Stimulated activated CD8-positive, alpha-beta memory T cell treated with anti-CD3 and anti-CD28 coated beads, Interleukin-4, amount 100 ng/mL, for 24 hours (primary cell): ENCODE measurements at places on chromosomes 11 and 22.
A peak's percentile ranks its signal among the peaks of the same experiment; 100 is the strongest.

DNA sequence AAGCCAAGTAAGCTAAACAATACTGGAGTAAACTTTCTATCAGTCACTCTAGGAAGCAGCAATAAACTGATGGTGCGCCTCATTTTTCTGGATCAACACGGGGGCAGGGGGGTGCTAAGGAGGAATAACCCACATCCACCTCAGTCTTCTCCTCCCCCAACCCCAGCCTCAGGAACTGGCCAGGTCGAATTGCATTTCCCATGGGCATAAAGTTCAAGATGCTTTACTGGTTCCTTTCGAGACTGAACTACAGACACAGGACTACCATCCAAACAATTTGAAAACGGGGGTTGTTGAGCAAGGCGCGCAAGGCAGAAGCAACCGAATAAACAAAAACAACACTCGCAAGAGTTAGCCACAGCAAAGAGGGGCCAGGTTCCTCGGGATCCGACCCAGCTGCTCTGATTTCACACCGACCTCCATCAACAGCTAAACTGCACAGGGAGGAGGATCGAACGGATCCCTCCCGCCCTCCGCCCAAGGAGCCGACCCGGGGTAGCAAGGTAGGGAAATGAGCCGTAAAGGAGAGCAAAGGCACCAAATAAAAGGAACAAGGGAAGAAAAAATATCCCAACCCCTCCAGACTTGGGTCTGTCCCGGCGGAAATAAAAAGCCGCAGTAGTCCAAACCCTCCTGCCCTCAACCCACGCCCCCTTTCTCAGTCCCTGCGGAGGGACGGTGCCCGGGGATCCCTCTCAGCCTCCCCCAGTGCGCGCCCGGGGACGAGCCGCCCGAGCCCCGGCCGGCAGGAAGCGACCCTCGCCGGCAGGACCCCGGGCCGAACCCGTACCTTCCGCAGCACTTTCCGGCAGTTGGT lies 801 bp downstream of the SESN3 start:
- no peak for DNase-seq

- no peak for DNase-seq
Measured at GRCh38 chr11:96199563-96200025, 143.4 kb downstream of the MAML2 start.

DNA sequence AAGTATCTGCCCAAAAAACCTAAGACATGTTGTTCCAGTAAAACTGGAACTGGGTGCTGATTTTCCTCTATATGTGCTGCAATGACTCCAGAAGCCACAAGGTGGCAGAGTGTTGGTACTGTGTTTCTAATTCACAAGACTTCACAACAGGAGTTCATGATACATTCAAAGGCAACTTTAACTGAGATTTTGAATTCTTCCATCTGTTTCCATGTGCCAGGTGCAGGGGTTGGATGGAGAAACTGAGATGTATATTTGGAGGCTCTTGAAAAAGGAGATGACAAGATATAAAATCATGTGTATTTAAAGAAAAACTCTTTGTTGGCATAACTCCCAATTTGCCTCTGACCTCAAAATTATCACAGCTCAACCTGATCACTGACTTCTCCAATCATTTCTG lies 1098.6 kb upstream of the CCDC90B start:
- DNase-seq = no peak

- no peak for DNase-seq
Measured at GRCh38 chr11:98657711-98658110, 363.0 kb upstream of the CNTN5 start.

- no peak for DNase-seq
Measured at GRCh38 chr11:29293825-29294224, 723.0 kb downstream of the KCNA4 start.

- DNase-seq = no peak
Measured at GRCh38 chr22:36787204-36787988, 11.5 kb upstream of the IFT27 start.

GRCh38 chr11:32571039-32571438 lies 12.6 kb upstream of the EIF3M start:
- DNase-seq = no peak

DNA sequence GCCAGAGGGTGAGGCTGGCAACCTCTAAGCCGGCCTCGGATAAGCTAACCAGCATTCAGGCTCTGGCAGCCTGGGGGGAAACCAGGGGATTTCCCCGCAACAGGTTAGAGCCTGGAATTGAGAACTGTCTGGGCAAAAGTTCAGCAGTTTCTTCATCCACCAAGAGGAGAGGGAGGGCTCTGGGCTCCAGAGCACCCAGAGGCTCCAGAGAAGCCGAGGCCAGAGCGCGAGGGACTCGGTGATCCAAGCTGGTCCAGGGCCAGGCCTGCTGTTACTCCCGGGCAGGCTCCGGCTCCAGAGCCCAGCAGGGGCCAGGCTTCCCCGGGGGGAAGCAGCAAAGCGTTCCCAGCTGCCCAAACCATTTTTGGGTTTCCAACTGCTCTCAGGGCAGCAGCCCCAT lies 13.3 kb upstream of the SH3BP1 start:
- no peak for DNase-seq

DNA sequence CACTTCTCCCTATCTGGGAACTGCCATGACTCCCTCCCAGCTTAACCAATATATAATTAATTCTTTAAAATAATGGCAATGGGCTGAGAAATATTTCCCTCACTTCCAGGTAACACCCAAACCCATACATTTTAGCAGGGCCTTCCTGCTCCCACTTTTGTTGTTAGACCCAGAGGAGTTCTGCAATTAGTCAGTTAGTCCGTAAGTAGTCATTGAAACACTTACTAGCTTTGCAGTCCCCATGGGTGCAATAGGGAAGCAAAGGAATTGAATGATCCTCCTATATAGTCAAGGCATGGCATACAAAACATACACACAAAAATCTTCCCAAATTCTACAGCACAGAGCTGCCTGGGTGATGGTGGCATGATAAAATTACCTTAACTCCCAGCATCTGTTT lies 254.0 kb upstream of the TBCEL start:
- no peak for DNase-seq

DNA sequence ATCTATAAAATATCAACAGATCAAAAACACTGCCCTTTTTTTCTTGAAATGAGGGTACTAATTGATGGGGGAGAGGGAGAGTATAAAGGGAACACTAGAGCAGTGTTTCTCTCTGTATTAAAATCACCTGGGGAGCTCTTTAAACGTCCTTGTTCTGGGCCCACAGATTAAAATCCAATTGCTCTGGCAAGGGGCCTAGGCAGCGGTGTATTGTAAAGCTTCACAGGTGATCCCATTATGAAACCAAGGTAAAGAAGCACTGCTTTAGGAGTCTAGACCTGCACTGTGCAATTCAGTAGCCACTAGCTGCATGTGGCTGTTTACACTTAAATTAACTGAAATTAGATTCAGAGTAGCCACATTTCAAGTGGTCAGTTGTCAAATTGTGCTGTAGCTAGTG lies 3.0 kb downstream of the AQP11 start:
- no peak for DNase-seq

DNA sequence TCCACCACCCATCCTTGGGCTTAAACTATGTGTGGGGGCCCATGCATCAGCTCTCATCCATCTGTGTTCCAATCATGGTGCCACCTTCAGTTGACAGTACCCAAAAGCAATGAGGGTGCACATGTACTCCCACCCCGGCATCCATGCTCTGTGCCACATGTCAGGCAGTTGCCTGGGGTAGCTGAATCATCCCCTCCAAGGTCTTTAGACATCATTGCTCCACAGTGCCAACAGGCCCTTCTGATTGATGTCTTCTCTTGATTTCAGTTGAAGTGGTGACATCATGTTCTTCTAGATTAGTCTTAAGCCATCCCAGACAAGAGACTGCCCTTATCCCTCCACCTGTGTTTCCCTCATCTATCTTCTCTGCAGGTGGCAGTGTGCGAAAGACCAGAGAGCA lies 42.5 kb downstream of the TMPRSS5 start:
- no peak for DNase-seq

DNA sequence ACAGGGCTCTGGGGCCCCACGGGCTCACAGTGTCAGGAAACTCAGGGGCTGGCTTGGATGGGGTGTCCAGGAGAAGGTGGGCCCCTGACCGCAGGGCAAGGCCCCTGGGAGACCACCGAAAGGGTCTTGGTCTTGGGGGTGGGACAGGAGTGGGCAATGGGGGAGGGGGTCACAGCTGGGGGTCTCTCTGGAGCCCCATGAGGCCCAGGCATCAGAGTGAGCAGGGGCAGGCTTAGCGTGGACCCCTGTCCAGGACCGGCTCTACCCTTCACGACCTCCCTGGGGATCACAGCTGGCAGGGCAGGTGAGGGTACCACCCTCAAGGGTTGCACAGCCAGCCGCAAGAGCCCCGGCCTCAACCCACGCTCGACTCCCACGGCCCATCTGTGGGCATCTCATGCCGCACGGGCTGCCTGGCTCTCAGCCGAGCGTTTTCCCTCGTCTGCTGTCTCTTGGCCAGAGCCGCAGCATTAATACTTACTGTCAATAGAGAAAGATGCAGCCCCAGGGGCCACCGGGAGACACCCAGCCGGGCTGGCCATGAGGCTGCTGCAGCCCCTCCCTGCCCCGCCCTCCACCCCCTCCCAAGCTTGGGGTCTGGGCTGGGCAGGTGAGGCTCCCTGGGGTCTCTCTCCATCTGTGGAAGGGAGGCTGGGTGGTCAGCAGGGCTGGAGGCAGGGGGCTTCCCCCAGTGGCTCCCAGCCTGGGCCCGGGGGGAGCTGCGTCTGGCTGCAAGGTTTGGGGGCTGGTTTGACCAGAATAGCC lies 662 bp downstream of the MUC5B start:
- DNase-seq = no peak

DNA sequence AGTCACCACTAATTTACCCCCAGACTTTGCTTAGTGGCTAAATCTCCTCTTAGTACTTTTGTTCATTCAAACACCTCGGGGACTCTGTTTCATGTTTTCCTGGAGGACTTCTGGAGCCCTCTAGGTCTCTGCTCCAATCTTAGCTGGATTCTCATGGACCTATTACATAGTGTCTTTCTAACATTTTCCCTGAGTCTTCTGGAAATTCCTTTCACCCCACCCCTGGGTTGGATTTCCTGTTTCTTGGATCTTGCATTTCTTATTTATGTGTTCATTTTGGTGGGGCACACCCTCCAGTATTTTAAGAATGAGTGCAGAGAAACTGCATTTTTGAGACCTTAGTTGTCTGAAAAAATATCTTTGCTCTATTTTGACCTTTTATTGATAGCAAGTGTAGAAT lies 220.1 kb downstream of the BLID start:
- DNase-seq = no peak

- DNase-seq = no peak
Measured at GRCh38 chr11:12200991-12201985, 90.9 kb downstream of the MICAL2 start.

GRCh38 chr11:46944356-46945075 lies 8.0 kb downstream of the CSTPP1 start:
- DNase-seq = no peak

GRCh38 chr11:46238078-46238966 lies 39.1 kb upstream of the CREB3L1 start:
- DNase-seq = peak; percentile 47

GRCh38 chr11:680970-681369 lies 14.1 kb downstream of the DEAF1 start:
- peak; percentile 45 for DNase-seq

DNA sequence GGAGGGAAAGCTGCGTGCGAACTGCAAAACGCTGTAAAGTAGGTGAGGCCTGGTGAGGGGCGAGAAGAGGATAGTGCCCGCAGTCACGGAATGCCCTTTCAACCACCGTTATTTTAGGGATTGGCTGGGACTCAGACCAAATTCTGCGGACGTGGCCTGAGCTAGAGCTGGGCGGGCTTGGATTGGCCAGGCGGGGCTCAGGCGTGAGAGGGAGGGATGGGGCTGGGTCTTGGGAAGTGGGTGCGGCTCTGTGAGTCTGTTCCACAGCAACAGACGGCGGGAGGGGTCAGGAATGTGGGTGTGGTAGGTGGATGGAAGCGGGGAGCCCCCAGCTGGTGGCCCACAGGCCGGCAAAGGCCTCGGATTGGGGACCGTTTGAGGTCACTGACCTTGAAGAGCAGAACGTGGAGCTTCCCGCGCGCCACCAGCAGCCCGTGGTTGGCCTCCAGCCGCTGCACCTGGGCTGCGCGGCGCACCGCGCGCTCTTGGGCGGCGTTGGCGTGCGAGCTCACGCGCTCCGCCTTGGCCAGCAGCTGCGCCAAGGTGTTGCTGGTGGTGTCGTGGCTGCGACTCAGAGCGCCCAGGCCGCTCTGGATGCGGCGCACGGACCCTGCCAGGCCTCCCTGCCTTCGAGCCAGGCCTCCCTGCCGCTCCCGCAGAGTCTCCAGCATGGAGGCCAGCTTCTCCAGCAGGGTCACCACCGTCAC lies 444 bp downstream of the CAVIN3 start:
- no peak for DNase-seq

DNA sequence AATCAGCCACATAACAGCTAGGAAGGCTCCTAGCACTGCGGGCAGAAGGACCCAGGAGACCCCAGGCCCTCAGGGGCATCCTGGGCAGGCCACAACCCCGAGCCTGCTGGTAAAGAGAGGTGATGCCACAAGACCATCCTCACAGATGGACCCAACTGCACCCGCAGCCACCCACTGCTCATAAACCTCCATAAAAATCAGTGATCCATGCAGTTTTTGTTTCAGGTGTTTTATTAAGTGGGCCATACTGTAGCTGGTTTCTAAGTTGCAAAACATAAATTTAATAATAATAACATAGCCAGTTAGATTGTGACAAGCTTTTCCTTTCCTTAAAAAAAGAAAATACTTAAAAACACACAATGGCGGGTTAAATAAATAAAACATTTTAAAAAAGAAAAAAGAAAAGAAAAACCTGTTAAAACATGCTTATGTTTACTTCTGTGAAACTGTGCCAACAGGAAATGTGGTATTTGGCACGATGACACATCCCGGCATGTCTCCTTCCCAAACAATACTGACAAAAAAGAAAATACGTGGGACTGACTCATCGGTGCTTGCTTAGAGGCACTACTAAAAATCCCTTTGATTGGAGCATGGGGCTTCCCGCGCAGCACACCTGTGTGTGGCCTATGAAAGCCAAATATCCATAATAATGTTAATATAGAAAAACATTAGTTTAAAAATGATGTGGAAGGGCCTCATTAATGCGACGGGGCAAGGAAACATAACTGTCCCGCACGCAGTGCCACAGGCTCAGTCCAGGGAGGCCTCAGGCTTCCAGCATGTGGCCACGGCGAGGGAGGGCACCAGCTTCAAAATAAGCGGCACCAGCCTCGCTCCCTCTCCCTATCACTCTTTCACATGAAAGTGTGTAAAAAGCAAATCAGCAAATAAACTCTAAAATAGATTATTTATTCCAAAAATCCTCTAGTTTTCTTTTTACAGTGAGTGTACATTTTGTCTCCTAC lies 47.5 kb upstream of the SCUBE2 start:
- no peak for DNase-seq

DNA sequence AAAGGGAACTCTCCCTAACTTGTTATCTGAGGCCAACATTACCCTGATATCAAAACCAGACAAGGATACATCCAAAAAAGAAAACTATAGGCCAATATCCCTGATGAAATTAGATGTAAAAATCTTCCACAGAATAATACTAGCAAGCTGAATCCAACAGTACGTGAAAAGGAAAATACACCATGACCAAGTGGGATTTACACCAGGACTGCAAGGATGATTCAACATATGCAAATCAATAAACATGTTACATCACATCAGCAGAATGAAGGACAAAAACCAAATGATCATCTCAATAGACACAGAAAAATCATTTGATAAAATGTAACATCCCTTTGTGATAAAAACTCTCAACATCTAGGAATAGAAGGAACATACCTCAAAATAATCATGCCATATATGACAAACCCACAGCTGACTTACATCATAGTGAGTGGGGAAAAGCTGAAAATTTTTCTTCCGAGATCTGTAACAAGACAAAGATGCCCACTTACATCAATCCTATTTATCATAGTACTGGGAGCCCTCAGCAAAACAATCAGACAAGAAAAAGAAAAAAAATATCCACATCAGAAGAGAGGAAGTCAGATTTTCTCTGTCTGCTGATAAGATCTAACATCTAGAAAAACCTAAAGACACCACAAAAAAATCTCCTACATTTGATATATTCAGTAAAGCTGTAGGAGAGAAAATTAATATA lies 703.3 kb upstream of the ANO5 start:
- no peak for DNase-seq
